CD4-positive, alpha-beta T cell treated with Interleukin-17A for 1 hour (primary cell): ENCODE measurements at places on chromosomes 7 and 10.

DNA sequence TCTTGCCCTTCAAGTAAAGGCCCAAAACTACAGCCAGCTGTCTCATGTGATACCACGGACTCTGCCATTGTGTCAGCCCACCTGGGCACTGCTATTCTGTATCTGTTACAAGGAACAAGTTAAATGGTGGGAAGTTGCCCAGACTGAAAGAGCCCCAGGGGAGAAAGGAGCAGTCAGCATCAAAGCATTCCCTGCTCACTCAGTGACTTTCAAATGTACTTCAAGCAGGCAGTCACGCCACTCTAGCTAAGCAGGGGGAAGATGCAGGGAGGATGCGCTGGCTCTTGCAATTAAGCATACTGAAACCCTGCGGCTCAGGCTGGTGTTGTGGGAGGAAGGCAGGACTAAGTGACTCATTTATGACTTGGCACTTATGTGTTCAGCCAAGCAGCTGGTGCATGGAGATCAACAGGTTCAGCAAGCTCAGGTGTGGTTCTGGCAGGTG lies 1249.6 kb downstream of the TYW1 start:
- no peak for DNase-seq

DNA sequence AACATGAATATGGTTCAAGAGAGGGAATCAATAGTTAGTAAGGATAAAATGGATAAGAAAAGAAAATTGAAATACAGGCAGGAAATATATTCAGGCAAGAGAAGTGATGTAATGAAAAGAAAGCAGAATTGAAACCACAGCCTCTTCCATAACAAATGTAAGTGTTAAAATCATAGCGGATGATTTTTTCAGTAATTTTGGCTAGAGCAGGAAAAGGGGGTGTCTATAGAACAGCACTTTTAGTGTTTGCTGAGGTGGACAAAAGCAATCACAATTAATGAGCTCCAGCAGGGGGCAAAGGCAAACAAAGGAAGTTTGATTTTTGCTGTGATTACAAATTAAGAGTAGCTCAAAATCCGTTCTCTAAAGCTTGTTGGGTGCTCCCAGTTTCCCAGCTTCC lies 79.0 kb downstream of the TRIL start:
- DNase-seq, result no peak

DNA sequence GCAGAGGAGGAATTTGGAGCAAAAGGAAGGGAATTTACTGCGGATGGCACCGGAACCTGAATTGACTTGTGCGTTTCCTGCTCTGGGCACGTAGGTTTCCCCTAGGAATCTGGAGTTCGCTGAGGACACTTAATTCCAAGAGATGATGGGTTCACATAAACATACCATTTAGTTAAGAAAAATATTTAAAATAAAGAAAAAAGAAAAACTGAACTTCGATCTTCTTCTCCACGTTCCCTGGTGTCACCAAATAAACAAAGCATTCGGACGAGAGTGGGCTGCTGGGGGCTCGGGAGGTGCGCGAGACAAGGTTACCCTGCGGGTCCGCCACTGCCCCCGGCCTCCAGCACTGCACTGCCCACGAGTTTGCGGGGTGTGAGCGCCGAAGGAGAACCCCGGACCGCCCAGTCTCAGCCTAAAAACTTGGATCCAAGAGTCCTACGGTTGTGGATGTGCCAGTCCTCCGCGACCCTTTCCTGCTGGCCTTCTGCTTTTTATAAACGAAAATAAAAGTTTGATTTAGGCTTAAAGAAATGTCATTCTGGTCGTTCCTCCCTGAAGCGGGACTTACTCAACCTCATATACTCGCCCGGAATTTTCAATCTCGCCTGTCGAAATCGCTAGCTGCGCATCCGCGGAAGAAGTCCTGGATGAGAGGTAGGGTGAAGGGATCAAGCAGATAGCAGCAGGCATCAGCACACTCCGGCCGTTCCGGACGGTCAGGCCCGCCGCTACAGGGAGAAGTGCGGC lies 30.3 kb downstream of the SKIDA1 start:
- DNase-seq, result no peak

- DNase-seq, result no peak
Observed at GRCh38 chr10:101330631-101331225, 23.2 kb upstream of the BTRC start.

DNA sequence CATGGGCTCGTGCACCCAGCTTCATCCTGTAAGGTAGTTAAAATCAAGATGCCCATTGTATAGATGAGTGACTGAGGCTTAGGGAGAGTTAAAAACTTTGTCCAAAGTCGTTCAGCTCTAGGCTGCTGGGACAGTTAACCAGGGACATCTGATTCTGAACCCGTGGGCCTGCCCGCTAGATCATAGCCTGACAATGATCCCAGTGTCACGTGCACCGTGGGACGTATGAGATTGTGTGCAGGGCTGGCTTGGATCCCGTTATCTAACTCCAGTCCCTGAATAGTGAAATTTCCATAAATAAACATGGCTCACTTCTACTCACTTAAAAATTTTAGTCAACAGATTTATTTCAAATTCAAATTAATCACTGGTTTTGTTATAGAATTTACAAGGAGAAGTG lies 24.9 kb downstream of the C10orf120 start:
- no peak for DNase-seq

DNA sequence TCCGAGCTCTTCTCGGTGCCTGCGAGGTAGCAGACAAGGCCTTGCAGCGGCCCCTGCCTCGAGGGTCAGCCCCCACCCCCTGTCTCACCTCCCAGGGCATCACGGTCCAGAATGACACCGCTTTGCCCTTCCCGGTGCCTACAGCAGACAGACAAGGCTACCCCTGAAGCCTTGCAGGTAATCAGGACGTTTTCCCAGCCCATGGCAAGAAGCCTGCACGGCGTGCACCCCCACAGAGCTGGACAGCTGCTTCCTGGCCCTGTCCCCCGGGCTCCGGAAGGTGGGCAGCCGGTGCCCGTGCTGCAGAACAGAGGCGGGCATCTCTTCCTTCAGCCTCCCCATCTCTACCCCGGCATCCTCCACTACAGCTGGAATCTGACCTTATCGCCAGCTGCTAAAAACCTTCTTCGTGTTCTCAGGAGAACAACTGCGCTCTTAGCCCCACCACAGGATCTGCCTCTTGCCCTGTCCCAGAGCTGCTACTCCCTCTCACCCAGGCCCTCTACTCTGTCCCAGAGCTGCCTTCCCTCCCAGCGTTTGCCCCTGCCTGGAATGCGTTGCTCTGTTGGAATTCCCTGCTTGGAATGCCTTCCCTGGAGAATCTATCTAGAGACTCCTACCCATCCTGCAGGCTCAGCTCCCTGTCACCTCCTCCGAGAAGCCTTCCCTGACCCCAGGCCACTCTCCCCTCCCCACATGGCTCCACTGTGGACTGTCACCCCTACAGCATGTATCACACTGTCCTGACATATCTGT lies 4.7 kb downstream of the MYL10 start:
- no peak for DNase-seq

GRCh38 chr10:125720002-125720382 lies 483 bp downstream of the EDRF1 start:
- no peak for DNase-seq

GRCh38 chr7:147406521-147407135 lies 1183.9 kb upstream of the C7orf33 start:
- no peak for DNase-seq

GRCh38 chr10:3054851-3055199 lies 12.5 kb upstream of the PFKP start:
- DNase-seq, result no peak

DNA sequence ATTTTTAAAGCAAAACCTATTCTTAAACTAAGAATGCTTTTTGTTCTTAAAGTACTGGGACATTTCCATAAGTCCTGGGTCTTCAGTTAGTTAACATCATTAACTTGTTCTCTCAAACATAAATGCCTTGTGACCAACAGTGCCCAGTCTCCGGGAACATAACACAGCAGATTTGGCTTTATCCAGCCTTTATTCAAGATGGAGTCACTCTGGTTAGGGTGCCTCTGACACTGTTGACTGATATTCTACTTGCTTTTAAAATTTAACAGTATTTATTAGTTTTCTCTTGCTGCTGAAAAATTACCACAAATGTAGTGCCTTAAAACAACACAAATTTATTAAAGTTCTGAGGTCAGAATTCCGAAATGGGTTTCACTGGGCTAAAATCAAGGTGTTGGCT lies 44.1 kb downstream of the AVL9 start:
- no peak for DNase-seq

GRCh38 chr7:43847496-43847895 lies 21.8 kb downstream of the MRPS24 start:
- no peak for DNase-seq

DNA sequence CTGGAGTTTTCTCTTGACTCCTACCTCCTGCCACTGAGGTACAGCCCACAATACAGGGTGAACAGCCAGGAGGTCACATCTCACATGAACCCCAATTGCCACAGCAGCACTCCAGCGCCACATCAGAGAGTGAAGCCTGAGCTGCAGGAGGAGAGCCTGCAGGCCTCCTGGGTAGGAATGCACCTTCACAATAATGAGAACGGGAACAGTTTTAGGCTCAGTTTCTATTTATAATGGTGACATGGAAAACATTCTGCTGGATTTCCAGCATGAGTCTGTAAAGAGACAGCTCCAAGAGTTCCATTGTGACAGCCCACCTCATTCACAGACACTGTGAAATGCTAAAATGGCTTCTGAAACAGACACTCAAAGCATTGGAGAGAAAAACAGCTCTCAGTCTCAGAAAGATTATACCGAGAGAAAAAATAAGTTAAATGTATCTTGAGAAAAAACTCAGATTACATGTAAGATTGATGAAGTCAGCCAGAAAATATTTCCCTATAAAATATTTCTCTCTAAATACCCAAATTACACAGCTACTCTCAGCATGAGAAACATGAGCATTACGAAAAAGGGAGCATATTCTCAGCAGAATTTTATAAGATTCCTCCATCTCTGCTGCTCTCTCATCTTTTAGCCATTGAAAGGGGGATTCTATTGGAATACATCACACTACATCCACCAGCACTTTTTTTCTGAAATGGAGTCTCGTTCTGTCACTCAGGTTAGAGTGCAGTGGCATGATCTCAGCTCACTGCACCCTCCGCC lies 11.3 kb downstream of the ZNF680 start:
- no peak for DNase-seq

DNA sequence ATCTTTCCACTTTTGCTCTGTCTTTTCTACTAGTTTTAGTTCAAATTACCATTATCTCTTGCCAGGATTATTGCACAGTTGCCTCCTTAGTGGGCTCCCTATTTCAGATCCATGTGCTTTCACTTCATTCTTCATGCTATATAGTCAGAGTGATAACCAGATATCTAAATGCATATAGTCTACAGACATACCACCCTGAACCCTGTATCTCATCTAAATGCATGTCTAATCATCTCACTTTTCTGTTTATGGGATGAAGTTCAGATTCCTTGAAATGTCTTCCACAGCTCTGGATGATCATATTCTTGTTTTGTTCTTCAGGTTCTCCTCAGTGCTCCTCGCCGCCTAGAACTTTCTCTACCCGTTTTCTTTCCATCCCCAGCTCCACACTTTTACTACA lies 13.8 kb downstream of the RSBN1L start:
- no peak for DNase-seq

- DNase-seq, result peak; percentile 61
Observed at GRCh38 chr7:87797798-87798403, 78.3 kb downstream of the SLC25A40 start.

DNA sequence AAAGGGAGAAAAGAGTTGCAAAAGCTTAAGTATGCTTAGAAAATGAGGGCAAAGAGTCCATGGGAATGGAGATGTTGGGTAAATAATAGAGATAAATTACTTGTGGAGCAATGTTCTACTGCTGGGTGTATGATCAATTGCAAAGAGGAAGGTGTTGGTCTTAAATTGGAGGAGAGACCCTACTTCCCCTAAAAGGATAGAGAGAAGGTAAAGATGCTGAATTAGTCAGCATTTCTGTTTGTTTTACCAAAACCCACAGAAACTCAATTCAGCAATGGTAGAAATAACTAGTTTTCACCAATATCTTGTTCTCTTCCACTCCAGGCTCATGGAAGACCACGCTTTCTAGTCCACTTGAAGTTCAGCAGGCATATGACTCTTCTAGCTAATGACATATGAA lies 32.1 kb downstream of the ASB4 start:
- no peak for DNase-seq

- no peak for DNase-seq
Observed at GRCh38 chr10:50464004-50464409, 159.7 kb downstream of the SGMS1 start.

- no peak for DNase-seq
Observed at GRCh38 chr10:96584035-96584434, 2.8 kb downstream of the TM9SF3 start.

DNA sequence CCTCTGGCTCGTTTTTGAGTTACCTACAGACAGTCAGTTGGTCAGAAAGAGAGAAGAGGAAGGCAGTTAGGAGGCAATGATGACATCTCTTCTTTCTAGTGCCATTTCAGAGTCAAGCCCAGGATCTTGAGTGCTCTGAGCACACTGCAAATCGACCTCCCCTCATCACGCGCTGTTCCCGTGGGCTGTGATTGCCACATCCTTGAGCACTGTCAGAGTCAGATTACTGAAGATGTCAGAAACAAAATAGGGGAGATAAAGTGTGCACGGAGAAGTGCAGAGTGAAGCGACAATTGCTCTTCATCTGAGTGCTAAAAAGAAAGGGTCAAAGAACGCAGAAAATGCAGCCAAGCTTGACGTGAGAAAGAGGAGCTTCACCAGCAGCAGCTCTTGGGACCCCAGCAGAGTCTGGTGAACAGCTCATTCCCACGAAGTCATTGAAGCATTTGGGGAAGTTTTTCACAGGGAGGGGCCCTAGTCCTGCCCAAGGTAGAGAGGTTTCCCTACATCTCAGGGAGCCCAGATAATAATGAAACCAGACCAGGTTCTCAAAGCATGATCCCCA lies 661.7 kb upstream of the AUTS2 start:
- DNase-seq, result no peak

GRCh38 chr10:2949221-2949947 lies 118.0 kb upstream of the PFKP start:
- no peak for DNase-seq

DNA sequence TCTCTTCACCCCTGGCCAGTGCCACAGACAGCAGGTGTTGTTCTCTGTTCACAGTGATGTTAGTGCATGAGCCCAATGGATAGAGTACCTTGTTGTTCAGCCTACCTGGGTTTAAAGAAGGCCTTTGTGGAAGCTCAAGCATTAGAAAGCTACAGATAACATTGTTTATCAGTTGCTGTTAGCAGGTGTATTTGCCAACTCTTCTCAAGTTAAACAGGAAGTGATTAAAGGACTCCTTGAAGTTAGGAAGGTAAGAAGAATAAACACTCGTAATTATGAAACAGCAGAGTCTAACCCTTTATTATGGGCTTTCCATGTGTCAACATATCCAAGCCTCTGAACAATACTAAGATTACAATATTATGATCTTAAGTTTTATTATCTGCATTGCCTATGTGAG lies 25.9 kb downstream of the RGR start:
- no peak for DNase-seq

DNA sequence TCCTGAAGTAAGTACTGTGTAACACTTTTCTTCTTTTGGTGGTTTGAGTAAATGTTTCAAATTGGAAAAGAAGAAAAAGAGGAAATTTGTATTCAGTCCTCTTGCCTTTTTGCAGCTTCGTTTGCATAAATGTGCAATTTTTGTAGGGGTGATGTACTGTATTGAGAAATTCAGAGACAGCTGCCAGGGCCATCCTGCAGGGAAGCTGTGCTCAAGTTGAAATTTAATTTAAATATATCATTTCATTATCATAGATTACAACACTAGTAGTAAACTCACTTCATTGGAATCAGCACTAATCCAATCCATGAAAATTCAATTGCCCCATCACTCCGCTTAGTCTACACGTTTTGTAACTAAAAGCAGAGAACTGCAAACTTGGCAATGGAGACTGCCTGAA lies 415.4 kb downstream of the DNAJB9 start:
- no peak for DNase-seq

GRCh38 chr10:71271662-71272055 lies 47.4 kb upstream of the SLC29A3 start:
- no peak for DNase-seq

- DNase-seq, result no peak
Observed at GRCh38 chr10:60901561-60902235, 42.3 kb downstream of the RHOBTB1 start.
